HCT116 (cell line): ENCODE measurements at places on chromosomes 16 and 17. TPM values are rescaled to one million over a fixed set of nuclear protein-coding genes. Genes with fewer than 3 reads are reported as not detected.

PRSS8 gene
- total RNA-seq: 42.6 TPM

DNA sequence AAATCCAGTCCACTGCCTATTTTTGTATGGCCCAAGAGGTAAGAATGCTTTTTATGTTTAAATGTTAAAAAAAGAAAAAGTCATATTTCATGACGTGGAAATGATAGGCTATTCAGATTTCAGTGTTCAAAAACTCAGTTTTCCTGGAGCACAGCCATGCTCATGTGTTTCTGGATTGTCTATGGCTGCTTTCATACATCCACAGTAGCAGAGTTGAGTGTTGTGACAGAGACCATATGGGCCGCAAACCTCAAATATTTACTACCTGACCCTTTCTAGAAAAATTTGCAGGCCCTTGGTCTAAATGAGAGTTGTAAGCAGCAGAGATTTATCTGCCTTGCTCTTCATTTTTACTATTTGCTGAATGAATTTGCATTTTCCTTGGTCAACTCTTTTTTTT is 264.1 kb downstream of the CBLN1 start:
- no peak for DNase-seq

GRCh38 chr17:4009186-4009785 is 45.0 kb upstream of the ATP2A3 start:
- no peak for DNase-seq

CHD9 gene
- 18.9 TPM for total RNA-seq
